GM23338 (cell line): ENCODE measurements at places on chromosomes 11 and 22.
A peak's percentile ranks its signal among the peaks of the same experiment; 100 is the strongest.

DNA sequence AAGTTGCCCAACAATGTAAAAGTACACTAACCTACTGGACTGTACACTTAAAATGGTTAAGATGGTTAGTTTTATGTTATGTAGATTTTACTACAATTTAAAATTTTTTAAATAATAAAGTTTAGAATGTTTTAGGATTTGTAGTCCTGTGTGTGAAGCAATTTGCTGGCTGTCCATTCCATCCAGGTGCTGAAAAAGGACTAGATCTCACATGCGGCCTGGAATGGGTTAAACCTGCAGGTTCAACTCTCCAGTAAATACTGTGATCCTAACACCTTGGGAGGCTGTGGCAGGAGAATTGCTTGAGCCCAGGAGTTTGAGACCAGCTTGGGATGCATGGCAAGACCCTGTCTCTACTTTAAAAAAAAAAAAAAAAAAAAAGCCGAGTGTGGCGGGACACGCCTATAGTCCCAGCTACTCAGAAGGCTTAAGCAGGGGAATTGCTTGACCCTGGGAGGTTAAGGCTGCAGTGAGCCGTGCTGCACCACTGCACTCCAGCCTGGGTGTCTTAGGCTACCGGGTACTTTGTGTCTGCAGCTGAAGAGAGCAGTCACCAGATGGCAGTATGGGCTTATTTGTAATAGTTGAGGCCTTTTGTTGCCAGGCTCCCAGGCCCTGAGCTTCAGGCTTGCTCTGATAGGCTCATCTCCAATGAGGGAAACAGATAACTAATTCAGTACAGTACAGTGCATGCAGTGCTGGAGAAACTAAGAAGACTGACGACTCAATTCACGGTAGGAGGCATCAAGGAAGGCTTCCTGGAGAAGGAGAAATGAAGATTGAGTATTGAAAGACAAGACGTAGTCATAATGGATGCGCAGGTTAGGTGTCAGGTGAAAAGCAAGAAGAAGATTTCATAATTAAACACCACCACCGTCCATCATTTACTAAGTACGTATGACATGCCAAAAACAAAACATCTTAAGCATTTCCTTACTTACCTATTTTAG is 64.7 kb upstream of the ASPHD2 start:
- DNase-seq, result peak; percentile 96

GRCh38 chr11:118005224-118006152 is 19.3 kb downstream of the IL10RA start:
- DNase-seq, result peak; percentile 8

DNA sequence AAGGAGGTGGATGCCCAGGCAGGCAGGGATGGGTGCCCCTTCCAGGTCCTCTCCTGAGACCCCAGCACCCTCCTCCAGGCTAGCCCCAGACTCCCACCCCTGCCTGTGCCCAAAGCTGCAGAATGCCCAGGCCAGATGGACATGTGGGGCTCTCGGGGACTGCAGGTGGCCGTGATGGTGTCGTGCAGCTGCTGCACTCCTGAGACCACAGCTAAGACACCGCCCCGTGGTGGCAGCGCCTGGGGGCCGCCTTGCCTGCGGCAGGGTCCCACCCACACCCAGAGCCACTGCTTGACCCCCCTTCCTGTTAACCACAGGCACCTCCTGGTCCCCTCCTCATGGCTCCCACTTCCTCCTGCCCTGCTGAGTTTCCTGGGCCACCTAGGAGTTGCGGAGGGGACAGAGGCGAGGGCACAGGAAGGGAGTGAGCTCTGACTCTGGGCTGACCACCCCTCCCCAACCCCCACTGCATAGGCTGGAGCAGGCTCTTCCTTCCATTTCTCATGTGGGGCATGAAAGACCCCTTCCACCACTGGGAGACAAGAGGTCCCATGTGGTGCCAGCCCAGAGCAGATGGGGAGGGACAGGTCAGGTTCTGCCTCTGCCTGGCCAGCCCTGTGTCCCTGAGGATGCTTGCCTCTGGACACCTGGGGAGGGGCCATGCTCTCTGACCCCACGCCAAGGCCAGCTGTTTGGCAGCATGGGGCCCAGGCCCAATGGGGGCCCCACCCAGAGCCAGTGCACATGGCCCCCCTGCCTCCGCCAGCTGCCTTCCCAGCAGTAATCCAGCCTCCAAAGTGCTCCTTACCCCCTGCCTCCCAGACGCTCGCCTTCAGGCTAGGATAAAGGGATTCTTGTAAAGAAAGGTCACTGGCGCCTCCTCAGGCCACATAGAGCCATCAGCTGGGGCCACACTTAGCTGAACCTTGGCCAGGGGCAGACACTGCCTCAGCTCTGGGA is 29.3 kb downstream of the OSBPL5 start:
- peak; percentile 74 for DNase-seq

- DNase-seq, result no peak
Measured at GRCh38 chr22:49786976-49787706, 40.5 kb downstream of the BRD1 start.

GRCh38 chr11:11500744-11501487 is 120.9 kb downstream of the GALNT18 start:
- peak; percentile 43 for DNase-seq

- DNase-seq, result peak; percentile 93
Measured at GRCh38 chr11:120952461-120953434, 71.2 kb upstream of the TBCEL start.

DNA sequence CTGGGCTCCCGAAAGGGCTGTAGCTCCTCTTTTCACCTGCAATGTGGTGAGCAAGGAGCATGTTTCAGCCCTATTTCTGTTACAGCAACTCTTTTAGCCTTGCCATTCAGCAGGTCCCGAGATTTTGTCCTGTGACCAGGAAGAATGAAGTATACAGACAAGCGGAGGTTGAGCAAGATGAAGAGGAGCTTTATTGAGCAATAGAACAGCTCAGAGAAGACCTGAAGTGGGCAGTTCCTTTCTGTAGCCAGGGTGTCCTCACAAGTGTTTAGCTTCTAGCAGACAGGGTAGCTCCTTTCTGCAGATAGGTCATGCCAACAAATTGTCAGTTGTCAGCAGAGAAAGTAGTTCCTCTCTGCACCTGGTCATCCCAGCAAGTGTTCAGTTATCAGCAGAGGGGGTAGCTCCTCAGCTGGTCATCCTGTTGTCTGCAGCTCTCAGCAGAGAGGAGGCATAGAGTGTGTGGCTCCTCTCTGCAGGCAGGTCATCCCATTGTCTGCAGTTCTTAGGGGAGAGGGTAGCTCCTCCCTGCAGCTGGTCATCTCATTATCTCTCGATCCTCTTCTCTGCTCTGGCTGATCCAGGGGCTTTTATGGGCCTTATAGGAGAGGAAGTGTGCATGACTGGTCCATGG is 5.4 kb upstream of the OR56A4 start:
- no peak for DNase-seq

GRCh38 chr22:26197425-26197824 is 28.2 kb downstream of the SEZ6L start:
- no peak for DNase-seq

DNA sequence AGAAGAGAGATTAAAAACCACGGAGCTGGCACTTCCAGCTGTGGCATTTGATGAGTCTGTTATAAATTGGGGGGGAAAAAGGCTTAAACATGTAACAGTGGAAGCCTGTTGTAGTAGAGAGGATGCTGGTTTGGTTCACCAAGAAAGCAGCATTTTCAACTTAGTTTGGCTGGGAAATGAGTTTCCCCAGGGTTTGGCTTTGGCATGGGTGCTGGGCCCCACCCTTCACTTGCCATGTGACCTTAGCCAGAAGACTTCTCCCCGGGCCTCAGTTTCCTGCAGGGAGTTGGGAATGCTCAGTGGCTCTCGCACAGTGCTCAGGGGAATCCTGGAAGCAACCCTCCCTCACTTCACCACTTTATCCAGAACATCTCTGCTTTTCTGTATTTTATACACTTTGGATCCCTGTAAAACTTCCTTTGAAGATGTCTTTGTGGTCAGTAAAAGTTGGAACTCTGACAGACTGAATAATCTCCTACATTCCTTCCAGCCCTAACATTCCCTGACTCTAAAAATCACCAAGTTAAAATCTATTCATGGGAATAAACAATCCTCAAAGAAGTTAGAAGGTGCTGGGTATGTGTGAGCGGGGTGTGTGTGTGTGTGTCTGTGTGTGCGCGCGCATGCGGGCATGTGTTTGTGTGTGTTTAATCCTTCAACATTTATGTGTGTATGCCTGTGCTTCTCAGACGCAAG is 166.0 kb downstream of the TENM4 start:
- DNase-seq, result no peak

GRCh38 chr11:29669310-29669709 is 347.5 kb downstream of the KCNA4 start:
- DNase-seq, result no peak

GRCh38 chr11:69460540-69461257 is 20.8 kb upstream of the LINC01488 start:
- DNase-seq, result no peak

GRCh38 chr22:24117942-24118341 is 63.3 kb upstream of the SUSD2 start:
- peak; percentile 78 for DNase-seq

GRCh38 chr22:50545522-50546325 is at the start of gene KLHDC7B:
KLHDC7B (plus strand) TSS chr22:50545899; CDS start chr22:50546244, 345 bp downstream.
- no peak for DNase-seq

DNA sequence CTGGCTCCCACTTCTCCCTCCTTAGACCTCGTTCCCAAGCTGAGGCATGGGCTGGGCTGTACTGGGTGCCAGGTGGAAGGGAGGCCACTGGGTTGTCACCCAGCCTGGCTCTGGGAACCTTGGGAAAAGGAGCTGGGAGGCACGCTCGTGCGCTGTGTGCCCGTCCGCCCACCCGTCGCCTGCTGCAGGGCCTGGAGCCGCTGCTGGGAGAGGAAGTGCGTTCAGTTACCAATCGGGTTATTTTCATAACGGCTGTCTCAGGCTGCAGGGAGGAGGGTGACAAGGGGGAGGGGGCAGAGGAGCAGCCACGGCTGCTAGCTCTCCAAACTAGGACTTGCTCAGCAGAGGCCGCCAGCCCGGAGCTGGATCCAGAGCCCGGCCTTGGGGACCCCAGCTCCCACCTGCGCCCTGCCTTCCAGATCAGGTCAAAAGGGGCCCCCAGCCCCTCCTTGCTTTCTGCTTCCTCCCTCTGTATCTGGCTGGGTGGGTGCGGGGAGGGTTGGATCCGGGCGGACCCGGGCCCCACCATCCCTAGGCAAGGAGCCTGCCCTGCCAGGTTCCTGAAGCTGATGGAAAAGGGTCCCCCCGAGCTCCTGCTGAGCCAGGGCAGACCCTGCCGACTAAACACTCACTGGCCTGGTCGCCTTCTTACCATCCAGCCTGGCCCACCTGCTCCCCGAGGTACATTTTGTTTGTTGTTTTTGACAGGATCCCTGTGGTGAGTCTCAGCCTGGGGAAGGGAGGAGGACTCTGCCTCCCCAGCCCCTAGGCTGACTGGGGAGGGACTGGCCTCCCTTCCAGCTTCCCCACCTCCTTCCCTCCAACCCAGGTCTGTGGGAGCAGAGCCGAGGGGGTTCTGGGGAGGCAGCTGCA is 14.3 kb downstream of the DGKZ start:
- no peak for DNase-seq

DNA sequence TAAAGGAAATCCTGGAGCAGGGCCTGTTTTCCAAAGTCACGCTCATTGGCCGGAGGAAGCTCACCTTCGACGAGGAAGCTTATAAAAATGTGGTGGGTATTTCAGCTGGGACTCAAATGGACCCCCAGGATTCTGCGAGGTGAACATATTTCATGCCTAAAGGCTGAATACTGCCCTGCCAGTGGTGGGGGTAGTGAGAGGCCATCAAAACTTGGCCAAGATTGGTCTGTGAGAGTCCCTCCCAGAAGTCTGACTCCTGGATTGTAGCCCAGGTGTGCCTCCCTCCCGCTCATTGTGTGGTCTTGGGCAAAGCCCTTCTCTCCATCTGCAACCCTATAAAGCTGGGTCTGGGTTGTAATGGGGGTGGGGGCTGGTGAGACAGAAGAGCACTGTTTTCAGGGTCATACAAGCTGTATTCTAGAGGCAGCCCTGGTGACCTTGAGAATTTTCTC is 853 bp downstream of the HTATIP2 start:
- no peak for DNase-seq

DNA sequence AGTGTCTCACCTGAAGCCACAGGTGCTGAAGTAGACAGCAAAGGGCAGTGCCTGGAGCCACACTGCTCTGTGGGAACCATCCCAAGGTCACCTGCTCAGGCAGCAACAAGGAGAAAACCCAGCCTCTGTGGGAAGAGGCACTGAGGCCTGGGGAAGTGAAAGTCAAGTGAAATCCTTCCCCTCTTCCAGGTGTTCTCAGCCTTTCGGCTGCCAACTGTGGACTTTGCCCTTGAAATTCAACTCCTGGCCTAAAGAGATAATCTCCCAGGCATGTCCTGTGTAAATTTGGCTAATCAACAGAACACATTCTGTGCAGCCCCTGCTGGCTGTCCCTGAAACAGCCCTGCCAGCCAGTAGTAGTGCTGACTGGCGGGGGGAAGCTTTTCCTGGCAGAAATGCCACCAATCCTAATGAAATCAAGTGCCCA is 112.1 kb downstream of the RPL27A start:
- DNase-seq, result peak; percentile 69
